Spinal cord (tissue), 10 donors: ENCODE measurements at places on chromosomes 3 and 15.

- no peak for DNase-seq
Measured at GRCh38 chr3:4821338-4821737, 157.9 kb upstream of the BHLHE40 start.

DNA sequence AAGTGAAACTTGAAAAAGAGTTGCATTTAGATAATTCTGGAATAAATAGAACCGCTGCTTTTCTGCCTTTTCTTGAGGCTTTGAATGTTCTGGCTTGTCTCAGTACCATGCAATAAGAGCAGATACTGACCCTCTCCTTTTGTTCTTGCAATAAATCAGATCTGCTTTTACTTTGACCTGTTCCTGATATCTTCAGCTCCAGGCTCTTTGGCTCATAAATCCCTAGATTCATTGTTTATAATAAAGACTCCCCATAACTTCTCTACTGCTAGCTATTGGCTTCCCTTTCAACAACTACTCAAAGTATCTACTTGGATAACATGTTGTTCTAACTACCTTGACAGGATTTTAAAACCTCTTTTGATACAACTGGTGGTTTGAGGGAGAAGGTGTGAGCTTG is 47.4 kb upstream of the TMC3 start:
- no peak for DNase-seq

DNA sequence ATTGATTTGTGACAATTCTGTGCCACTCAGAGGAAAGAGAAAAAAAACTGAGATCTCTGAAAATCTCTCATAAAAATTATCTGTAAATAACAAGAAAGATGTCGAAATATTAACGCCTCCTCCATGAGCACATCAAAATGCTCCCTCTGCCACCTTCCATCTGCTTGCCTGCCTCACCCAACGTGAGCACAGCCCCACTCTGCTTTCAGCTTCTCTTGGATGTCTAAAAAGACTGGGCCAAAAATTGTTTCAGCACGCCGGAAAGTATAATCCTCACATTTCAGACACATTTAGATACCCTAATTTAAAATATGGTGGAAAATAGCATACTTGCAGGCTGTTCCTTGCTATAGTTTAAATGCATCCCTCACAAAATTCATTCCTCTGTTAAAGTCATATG is 57.1 kb downstream of the ERC2 start:
- peak; percentile 43 for DNase-seq

GRCh38 chr3:111032677-111033076 is 38.9 kb upstream of the NECTIN3 start:
- DNase-seq: no peak

GRCh38 chr3:193711523-193711963 is 118.5 kb downstream of the OPA1 start:
- DNase-seq: no peak

DNA sequence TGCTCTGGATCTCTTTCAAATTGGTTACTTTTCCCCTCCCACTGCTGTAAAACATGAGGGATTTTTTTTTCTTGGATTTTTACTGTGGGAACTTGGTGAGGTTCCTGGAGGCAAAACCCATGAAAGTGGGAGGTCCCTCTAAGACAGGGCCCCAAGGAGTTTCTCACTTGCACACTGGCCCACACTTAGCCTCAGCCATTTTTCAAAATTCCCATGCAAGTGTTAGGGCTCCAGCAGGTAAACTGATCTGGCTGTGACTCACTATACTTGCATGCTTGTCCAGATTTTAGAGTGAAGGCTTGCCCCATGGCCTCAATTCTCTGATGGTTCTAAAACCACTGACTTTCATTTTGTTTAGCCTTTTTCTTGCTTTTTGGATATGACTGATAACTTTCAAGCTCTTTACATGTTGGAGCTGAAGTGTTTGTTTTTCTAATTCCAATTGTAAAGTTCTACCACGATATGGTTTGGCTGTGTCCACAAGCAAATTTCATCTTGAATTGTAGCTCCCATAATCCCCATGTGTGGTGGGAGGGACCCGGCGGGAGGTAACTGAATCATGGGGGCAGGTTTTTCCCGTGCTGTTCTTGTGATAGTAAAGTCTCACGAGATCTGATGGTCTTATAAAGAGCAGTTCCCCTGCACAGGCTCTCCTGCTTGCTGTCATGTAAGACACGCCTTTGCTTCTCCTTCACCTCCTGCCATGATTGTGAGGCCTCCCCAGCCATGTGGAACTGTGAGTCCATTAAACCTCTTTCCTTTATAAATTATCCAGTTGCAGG is 37.7 kb downstream of the MCCC1 start:
- DNase-seq: no peak

- no peak for DNase-seq
Measured at GRCh38 chr3:195064300-195064931, 206.5 kb downstream of the XXYLT1 start.

DNA sequence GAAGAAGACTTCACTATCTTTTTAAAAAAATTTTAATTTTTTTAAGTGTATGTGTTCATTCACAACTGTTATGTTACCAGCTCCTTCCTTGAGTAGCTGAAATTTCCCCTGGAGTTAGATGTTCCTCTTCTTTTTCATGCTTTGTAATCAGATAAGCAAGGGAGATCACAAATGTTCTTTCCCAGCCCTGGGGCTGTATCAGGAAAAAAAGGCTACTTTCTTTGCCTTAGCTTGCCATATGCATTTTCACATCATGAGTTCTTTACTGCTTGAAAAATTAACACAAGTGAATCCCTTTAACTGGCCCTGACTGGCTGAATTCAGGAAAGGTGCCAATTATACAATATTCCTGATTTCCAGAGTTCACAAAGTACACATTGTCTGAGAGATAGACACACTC is 353.2 kb upstream of the ATP11B start:
- DNase-seq: no peak

DNA sequence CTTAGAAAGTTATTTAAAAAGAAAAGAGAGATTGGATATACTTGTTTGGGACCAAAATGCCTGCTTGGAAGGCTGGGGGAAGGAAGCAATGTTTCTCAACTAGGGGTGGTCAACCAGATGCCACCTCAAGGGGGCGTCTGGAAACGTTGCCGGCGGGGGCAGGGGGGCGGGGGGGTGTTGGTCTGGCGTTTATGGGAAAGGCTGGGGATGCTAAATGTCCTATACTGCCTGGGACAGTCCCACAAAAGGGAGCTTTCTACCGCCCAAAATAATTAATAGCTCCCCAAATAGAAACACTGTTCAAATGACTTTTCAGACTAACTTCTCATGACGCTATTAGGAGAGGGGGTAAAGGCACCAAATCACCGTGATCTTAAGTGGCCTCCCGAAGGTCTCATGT is 2.2 kb downstream of the POLG start:
- DNase-seq: no peak

- no peak for DNase-seq
Measured at GRCh38 chr3:81760215-81760614, 1.2 kb downstream of the GBE1 start.

- no peak for DNase-seq
Measured at GRCh38 chr3:43856761-43857160, 166.0 kb downstream of the ABHD5 start.

GRCh38 chr3:128275316-128276145 is 122.2 kb downstream of the EEFSEC start:
- DNase-seq: no peak

GRCh38 chr3:29475854-29476253 is 195.0 kb downstream of the RBMS3 start:
- no peak for DNase-seq

DNA sequence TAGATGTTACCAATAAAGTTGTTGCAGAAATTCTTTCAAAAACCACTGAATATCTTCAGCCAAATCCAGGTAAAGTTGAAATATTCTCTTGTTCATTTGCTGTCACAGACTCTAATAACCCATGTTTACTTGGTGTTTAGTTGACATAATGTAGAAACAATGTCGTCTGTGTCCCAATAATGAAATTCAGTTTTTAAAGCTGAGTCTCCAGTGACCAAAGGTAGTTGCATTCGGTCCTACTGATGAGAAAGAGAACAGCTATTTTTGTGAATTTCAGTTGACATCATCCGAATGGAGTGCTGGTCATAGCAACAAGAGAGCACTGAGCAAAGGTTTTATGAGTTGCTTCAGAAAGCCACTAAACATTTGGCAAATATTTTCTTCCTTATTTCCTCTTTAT is 88.8 kb upstream of the ADAMTSL3 start:
- DNase-seq: no peak

GRCh38 chr15:98146031-98146820 is 185.7 kb downstream of the ARRDC4 start:
- DNase-seq: no peak

GRCh38 chr3:169865176-169865767 is 4.5 kb downstream of the LRRC31 start:
- no peak for DNase-seq

DNA sequence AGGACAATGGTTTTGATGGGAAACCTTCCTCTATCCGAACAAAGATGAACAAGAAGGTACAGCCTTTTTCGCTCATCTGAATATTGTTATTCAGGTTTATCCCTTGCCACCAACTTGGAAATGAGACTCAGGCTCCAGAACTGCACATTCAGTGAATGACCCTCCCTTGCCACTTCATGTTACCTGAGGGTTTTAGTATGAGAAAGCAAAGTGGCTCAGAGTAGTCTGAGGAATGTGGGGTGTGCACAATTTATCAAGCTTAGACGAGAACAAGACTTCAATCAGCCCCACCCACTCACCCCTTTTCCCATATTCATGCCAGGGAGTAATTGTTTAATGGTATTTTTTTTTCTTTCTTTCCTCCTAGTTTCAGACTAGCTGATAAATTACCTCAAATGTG is 265.3 kb upstream of the POU1F1 start:
- DNase-seq: no peak

GRCh38 chr15:57591822-57592367 is at the start of gene MYZAP:
TSS of gene MYZAP (plus strand) at chr15:57591904. CDS start at chr15:57592035, 131 bp downstream.
- DNase-seq: no peak

- no peak for DNase-seq
Measured at GRCh38 chr15:40325700-40326099, 2.2 kb downstream of the INAFM2 start.

DNA sequence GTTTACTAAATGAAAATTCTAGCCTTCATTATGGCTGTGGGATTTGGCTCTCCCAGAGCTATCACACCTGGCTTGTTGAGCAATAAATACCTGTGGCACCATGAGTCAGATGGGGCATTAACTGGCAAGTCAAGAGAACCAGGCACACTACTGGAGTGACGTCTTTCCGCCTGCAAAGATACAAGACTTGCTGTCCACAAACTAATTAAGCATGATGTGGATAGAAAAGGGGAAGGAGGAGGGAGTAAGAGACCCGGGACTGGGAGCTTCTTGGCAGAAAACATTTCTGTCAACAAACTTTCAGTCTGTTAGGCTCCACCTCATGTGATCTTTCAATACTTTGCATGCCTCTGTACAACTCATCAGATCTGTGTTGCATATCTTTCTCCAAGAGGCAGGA is 56.5 kb downstream of the CLDN1 start:
- DNase-seq: no peak

GRCh38 chr3:193963808-193964516 is 172.0 kb upstream of the HES1 start:
- no peak for DNase-seq

DNA sequence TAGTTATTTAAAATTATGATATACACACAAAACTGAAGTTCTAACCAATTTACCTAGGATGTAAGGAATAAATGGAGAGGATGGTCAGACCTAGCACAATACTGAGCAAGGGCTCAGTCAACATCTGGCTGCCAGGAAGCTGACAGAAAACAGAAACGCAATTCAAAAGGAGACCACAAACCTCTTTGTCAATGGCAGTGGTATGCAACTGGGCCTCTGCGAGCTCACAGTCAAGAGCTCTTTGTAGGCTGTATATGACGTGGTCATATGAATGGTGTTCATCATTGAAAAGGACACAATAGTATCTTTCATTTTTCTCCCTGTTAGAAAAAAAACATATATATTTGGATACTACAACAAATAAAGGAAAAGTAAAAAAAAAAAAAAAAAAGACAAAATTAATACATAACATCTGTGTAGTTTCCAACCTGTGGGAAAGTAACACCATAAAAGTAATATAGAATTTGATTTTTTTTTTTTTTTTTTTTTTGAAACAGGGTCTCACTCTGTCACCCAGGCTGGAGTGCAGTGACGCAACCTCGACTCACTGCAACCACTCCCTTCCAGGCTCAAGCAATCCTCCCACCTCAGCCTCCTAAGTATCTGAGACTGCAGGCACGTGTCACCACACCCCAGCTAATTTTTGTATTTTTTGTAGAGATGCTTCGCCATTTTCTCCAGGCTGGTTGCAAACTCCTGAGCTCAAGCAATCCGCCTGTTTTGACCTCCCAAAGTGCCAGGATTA is 37.9 kb downstream of the UBR1 start:
- DNase-seq: no peak

- DNase-seq: no peak
Measured at GRCh38 chr3:71444028-71444860, 139.3 kb downstream of the FOXP1 start.

DNA sequence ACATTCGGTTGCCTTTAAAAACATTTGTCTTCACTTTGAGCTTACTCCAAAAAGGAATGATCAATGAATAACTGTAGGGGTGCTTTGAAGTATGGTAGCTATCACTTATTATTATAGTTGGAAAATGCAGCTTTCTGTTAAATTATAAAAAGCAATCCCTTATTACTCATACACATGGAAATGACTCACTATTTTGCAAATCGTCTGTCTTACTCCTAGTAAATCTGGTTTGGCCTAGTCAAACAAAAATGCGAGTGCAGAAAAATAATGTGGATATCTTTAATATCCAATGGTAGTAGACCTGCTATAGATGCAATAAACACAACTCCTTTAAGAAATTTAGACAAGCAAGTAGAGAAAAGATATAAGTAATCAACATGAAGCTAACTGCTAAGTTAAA is 112.5 kb downstream of the ZIC1 start:
- DNase-seq: no peak

DNA sequence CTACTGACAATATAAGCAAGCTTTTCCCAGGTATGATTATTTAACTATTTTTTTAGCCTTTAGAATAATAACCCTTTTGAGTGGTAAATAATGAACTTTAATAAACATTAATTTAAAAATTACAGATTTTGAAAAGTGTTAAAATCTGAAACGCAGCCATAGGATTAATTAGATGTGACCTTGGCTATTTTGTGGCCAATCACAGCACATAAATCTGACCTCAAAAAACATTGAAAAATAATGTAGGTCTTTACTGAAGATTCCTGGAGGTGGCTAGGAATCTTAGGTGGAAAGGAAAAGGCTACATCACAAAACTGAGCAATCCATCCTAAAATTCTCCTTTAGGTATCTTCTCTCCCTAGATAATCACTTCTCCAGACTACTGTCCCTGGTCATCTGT is 18.1 kb downstream of the SCG3 start:
- DNase-seq: no peak

DNA sequence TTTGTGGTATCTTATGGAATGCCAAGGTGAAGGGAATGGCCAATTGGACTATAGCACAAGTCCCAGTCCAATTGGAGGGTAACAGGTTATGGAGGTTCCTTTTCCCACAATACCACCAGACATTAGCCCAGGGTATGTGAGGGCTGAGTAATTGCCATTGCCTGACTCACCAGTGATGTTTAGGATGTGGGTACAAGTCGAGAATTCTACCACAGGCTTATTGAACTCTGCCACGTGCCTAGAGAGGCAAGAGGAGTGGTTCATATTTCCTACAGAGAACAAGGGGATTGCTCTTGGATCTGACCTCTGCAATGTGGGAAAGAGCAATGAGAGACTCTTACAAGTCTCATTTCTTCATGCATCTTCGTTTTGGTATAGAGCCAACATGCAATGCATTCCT is 85.0 kb upstream of the XCR1 start:
- no peak for DNase-seq
